ENCODE measurements at places on chromosomes 4 and X. TPM values are rescaled to one million over a fixed set of nuclear protein-coding genes. Genes with fewer than 3 reads are reported as not detected.

The PNMA5 gene
- total RNA-seq, result not detected

The CXCL8 gene
- 0.18 TPM for total RNA-seq

The RAB39B gene
- 13.2 TPM for total RNA-seq

The HSFX1 gene
- total RNA-seq, result 0.31 TPM

The IBSP gene
- not detected for total RNA-seq

The SLITRK4 gene
- total RNA-seq, result not detected

The PDE6B gene
- total RNA-seq, result 13.9 TPM

The BRS3 gene
- total RNA-seq, result not detected

The PIR gene
- total RNA-seq, result 1.2 TPM

The NLRP2B gene
- total RNA-seq, result not detected

The DRP2 gene
- total RNA-seq, result 0.54 TPM

The BEND2 gene
- total RNA-seq, result not detected

The SHOX gene
- total RNA-seq, result not detected

The PPBP gene
- not detected for total RNA-seq

The PNCK gene
- total RNA-seq, result 0.70 TPM

The SEPTIN6 gene
- 205 TPM for total RNA-seq

The PRRG1 gene
- total RNA-seq, result not detected

The MRFAP1L1 gene
- 36.7 TPM for total RNA-seq

The AKAP4 gene
- total RNA-seq, result not detected

The GRIPAP1 gene
- total RNA-seq, result 64.3 TPM

The REELD1 gene
- 0.34 TPM for total RNA-seq

The TMEM156 gene
- 12.0 TPM for total RNA-seq

The MAOA gene
- 0.60 TPM for total RNA-seq

The ARHGEF38 gene
- total RNA-seq, result not detected

The VEGFD gene
- total RNA-seq, result not detected

The PRKG2 gene
- total RNA-seq, result 0.54 TPM

The FGFRL1 gene
- total RNA-seq, result 18.0 TPM

All from activated CD8-positive, alpha-beta T cell treated with anti-CD3 and anti-CD28 coated beads for 36 hours (primary cell).